ENCODE measurements at places on chromosomes 12 and 14.

DNA sequence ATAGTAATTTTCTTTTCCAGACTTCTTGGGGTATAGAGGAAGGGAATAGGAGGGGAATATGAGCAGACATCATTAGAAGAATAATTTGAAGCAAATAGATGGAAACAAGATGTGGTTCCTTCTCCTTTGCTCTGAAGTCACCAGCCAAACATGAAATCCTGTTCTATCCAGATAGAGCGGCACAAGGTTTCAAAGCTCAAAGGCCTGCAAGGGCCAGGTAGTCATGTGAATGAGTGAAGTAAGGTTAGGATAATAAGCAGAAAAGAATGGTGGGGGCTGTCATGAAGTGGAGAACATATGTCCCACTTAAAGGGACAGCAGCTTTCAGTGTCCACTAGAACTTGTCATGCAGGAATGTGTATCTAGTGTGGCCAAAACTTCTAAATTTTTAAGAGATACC lies 2.5 kb upstream of the IKZF4 start:
- DNase-seq, result no peak

GRCh38 chr12:120121766-120122293 lies 5.3 kb upstream of the RAB35 start:
- DNase-seq, result no peak

DNA sequence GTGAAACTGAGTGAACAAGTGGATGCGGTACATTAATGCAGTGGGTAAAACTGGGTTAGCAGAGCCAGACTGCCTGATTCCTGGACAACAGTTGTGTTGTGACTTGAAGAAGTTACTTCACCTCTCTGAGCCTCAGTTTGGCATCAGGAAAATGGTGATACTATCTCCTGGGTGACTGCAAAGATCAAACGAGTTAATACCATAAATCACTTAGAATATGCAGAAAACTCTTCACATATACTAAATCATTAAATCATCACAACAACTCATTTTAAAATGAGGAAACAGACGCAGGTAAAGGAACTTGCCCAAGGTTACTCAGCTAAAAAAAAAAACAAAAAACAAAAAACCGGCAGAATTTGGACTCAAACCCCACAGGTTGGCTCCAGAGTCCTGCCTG lies 811 bp downstream of the MTERF2 start:
- DNase-seq, result no peak

DNA sequence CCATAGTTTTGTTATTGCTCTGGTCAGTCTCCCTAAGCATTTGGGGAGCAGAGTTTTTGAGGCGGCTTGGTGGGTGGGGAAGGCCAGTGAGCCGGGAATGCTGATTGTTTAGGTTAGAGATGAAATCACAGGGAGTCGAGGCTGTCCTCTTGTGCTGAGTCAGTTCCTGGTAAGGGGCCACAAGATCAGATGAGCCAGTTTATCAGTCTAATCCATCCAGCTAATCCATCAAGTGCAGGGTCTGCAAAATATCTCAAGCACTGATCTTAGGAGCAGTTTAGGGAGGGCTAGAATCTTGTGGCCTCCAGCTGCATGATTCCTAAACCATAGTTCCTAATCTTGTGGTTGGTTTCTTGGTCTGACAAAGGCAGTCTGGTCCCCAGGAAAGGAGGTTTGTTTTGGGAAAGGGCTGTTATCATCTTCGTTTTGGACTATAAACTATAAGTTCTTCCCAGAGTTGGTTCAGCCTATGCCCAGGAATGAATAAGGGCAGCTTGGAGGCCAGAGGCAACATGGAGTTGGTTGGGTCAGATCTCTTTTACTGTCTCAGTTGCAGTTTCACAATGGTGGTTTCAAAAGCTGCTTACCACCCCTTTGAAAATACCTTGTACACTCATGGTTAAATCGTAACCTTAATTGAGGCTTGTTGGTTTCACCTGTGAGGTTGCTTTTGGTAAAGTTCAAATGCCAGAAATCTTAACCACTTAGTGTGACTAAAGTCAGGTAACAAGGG lies 33.6 kb upstream of the HIGD1C start:
- DNase-seq, result no peak

DNA sequence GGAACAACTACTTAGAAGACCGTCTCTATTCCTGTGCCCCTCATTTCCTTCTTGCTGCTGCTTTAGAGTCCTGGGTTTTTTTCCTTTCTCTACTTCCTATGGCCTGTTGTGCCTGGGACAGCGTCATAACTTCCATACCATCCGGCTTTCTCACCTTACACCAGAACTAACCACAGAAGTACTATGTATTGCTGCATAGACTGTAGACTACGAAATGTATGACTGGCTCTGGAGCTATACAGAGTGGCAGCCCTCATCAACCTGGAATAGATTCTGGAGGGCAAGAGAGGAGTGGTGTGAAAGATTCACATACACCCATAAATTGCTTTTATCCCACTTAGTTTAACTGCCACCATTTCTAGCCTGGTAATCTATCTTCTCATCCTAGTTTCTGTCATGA lies 16.9 kb upstream of the SRP54 start:
- no peak for DNase-seq

DNA sequence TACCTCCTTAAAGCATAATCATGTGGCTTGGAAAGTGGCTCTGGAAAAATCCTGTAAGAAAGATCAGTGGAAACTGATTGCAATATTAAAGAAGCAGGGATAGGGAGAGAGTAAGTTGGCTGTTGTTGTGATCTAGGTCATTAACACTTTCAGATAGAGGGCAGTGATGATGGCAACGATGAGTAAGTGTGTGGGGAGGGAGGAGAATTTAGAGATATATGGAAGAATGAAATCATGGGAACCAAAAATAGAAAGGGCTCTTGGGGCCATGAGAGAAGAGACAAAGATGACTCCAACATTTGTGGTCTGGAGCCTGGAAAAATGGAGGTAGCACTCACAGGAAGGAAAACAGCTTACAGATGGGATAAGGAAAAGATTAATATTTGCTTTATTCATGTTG lies 23.3 kb downstream of the SNRPF start:
- no peak for DNase-seq

DNA sequence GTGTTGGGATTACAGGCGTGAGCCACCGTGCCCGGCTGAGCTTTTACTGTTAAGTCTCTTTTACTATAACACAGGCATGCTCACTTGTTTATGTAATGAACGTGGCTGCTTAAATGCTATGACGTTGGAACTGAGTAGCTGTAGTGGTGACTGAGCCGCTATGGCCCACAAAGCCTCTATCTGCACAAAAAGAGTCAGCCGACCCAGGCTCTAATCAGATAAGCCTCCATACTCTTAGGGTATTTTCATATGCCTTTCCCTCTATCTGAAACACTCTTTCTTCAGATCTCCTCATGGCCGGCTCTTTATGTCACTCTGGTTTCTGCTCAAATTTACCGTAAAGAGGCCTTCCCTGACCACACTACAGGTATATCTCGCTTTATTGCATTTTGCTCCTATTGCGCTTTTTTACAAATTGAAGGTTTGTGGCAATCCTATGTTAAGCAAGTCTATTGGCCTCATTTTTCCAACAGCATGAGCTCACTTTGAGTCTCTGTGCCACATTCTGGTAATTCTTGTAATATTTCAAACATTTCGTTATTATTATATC lies 8.0 kb downstream of the SLC2A14 start:
- DNase-seq, result no peak

- no peak for DNase-seq
These were observed 172.9 kb downstream of the CACNA1C start for GRCh38 chr12:2225696-2226095.

DNA sequence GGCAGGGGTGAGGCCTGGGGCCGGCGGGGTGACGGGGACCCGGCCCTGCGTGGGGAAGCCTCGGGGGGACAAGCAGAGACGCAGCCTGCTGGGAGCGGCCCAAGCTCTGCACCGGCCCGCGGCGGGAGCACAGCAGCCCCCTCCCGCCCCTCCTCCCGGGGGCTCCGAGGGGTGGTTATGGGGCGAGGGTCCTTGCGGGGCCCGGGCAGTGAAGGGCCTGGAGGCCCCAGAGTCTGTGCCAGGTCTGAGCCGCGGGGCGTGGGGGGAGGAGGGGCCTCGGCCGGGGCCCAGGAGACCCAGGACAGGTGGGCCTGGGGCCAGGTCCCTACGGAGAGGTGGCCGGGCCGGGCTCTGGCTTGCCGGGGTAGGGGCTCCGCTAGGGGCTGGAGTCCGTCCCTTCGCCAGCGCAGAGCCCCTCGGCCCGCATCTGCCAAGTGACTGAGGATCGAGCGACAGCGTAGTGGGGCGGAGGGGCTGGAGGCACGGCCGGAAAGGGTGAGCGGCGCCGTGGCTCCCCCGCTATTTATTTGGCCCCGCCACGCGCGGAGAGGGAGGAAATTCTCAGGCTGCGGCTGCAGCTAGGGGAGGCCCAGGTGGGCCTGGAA lies 495 bp downstream of the TMEM121 start:
- DNase-seq, result no peak

DNA sequence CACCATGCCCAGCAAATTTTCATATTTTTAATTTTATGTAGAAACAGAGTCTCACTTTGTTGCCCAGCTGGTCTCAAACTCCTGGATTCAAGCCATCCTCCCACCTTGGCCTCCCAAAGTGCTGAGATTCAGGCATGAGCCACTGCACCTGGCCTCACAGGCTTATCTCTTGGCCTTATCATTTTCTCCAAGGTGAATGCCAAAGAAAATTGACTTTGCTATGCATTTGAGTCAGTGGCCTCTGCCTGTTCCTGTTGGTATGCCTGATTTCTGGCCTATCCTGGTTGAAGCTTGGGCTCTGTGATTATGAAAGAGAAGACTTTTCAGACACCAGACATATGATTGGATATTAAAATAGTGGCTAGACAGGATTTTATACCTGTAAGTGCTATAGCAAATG lies 34.2 kb downstream of the MANSC1 start:
- DNase-seq, result no peak

DNA sequence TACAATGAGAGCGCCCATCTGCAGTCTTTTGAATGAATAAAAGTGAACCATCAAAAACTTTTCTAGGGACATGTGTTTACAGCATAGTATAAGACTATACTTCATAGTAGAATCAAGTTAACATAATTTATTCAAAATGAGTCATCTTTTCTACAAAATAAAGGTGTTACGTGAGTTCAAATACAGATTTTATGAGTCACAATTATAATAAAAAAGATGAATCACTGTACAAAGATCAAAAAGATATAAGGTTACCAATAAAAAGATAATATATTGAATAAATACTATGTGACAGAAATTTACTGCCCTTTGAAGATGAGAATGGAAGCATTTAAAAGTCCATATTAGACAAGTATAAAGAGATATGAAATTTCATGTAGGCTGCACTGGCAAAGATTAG lies 2.8 kb downstream of the MBIP start:
- DNase-seq, result no peak

GRCh38 chr12:47317175-47317915 lies 237.6 kb upstream of the AMIGO2 start:
- no peak for DNase-seq

DNA sequence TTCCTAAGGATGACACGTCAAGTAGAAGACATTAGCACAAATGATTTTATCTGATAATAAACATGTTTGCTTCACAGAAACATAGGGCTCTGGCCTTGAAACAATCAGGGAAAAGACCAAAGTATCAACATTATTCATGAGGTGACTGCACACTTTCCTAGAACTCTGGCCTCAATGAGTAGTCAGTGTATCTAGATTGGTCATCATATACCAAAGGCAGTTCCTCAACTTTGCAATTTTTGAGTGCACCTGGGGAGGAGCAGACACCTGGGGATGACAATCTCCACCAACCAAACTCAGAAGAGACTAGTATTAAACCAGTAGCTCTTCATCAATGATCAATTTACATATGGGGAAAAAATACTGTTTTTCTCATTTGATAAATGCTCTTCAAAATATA lies 4.5 kb downstream of the EDDM3A start:
- no peak for DNase-seq

GRCh38 chr14:102829016-102829548 lies 51.8 kb downstream of the TRAF3 start:
- no peak for DNase-seq

DNA sequence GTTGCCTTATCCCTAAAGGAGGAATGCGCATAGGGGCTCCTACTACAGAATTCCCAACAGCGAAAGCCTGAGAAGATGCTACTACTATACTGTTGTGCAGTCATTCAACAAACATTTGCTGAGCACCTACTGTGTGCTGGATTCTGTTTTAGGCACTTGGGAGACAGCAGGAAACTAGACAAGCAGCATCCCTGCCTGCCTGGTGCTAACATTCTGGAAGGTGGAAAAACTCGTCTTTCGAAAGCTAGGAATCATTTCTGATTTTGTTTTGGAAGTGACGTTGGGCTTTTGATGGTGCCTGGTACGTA lies 131.5 kb upstream of the NCOR2 start:
- no peak for DNase-seq

DNA sequence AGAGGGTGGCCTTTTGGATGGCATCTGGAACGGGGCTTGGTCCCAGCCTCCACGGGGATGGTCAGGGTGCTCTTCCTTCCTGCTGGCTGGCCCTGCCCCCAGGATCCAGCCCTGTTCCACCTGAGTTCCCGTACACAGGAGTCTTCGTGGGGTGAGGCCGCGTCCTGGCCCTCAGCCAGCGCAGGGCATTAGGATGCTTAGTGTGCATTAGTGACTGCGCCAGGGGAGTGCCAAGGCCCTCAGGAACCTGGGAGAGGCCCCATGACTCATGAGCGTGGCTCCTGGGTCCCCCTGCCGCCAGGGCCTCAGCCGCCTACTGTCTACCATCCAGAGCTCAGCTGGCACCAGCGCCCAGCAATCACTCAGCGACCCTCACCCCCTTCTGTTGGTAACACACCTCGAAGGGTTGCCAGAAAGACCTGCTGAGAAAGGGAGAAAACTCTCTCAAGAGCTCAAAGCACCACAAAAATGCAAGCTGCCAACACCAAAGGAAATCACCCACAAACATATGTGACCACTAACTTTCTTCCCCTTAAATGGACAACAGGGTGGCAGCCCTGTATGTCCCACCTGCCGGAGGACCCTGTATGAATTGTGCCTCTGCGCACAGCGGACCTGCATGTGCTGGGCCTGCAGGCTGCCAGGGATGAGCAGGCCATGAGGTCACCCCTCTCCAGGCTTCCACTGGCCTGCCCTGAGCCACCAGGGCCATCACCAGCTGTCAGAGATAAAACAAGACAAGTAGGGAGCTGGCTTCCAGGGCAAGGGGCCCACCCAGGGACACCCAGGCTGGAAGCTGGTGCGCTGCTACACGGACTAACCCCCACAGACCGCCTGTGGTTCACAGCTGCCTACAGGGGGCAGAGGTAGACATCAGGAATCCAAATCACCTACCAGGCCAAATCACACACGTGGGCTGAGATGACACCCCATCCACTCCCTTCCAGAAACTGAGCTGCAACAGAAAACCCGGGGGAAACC lies 28.7 kb downstream of the CCDC85C start:
- DNase-seq, result no peak

GRCh38 chr14:91858536-91859275 lies 8.6 kb downstream of the TC2N start:
- no peak for DNase-seq
